Endodermal cell (in vitro differentiated cells): ENCODE measurements at places on chromosomes 11 and 22. TPM values are rescaled to one million over a fixed set of nuclear protein-coding genes. Genes with fewer than 3 reads are reported as not detected.

OR10V1 gene
- not detected in 2 replicates for total RNA-seq

DNA sequence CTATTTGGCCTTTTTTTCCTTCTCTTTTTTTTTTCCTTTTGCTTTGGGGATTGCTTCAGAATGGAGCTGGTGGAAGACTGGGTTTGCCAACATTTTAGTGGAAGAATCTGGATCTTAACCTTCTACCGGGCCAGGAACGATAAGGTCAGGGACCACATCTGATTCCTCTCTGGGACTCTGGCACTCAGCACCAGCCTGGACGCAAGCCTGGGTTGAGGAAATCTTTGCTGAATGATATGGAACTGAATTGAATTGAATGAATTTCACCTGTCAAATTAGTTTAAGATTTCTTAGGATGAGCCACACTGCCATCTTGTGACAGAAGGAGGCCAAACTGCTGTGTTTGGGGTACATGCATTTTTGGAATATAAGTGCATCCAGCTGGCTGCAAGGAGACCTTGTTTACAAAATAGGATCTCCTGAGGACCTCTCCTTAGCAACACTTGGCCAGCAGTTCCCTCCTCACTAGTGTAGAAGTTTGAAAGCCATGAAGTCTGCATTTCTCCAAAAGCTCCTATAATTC, 30.4 kb downstream of the TPBGL start:
- no peaks in the 10 kb centered on the region for H3K27me3 ChIP-seq
- no peaks in the 10 kb centered on the region for H3K4me1 ChIP-seq
- peaks cover 68% of the 10 kb centered on the region for H3K36me3 ChIP-seq
- no peak overlapping the region for H3K4me3 ChIP-seq
- H3K27ac ChIP-seq = no peak overlapping the region

DNA sequence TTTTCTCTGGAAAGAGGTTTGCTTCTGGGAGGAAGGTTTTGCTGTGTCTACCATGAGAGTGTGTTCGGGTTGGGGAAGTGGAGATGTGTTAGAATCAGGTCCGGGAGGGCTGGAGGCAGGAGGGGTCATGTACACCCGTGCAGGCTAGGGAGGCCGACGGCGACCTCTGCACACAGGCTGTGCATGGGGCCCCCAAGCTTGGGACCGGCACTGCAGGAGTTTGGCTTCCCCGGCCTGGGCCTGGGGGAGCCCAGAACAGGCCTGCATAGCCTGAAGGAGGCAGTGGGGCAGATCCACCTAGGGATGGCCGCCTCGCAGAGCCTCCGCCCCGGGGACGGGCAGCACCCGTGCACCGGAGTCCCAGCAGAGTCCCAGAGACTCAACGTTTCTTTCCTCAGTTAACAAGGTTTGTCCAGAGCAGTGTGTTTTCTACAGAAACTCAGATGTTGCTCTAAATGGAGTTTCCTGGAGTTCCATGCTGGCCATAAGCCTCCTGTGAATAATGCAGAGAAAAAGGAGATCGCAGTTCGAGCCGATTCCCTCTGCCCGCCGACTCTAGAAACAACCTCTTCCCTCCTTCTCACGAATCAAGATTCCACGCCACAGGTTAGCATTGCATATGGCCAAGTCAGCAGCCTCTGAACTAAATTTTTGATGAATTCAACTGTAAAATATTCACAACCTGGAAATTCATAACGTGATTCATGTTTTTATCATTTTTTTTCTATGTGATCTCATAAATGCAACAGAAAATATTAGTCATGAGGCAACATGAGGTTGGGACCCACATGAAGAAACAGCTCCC, 427.3 kb downstream of the BRD1 start:
- no peak overlapping the region for H3K4me3 ChIP-seq
- no peaks in the 10 kb centered on the region for H3K4me1 ChIP-seq
- DNase-seq = peak; percentile 35
- no peak overlapping the region for H3K27ac ChIP-seq
- H3K27me3 ChIP-seq = no peaks in the 10 kb centered on the region

- no peaks in the 10 kb centered on the region for H3K36me3 ChIP-seq
- no peak for DNase-seq
- H3K4me3 ChIP-seq = no peak overlapping the region
- H3K4me1 ChIP-seq = no peaks in the 10 kb centered on the region
These were observed 24.2 kb upstream of the KCNJ11 start for GRCh38 chr11:17412488-17413180.

DNA sequence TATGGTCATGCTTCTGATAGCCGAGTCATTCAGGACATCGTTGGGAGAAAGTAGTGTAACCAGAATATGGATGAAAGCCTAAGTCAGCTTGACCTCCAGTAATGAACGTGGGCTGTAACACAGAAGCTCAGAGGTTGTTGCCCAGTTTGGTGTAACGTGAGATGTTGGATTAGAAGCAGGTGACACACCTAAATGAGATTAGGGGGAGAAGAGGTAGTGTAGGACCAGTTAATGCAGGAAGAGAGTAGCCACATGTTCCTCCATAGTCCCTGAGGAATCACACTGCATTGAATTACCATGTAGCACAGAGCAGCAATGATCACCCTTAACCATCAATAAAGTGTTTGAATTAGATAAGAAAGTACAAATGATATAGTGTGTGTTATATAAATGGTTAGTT, 20.4 kb downstream of the FBXO7 start:
- H3K36me3 ChIP-seq = peaks cover 98% of the 10 kb centered on the region
- DNase-seq = no peak
- H3K4me1 ChIP-seq = no peaks in the 10 kb centered on the region
- H3K27me3 ChIP-seq = no peaks in the 10 kb centered on the region

GRCh38 chr11:2846056-2846455, 39.5 kb downstream of the CDKN1C start:
- no peaks in the 10 kb centered on the region for H3K4me1 ChIP-seq
- H3K27me3 ChIP-seq = no peaks in the 10 kb centered on the region
- no peak for DNase-seq
- no peaks in the 10 kb centered on the region for H3K36me3 ChIP-seq

- peaks cover 21% of the 10 kb centered on the region for H3K36me3 ChIP-seq
- no peaks in the 10 kb centered on the region for H3K27me3 ChIP-seq
- DNase-seq = peak; percentile 78
- peak overlapping the region; percentile 57 for H3K27ac ChIP-seq
These were observed 130.6 kb upstream of the MTNR1B start for GRCh38 chr11:92838759-92839310.

DNA sequence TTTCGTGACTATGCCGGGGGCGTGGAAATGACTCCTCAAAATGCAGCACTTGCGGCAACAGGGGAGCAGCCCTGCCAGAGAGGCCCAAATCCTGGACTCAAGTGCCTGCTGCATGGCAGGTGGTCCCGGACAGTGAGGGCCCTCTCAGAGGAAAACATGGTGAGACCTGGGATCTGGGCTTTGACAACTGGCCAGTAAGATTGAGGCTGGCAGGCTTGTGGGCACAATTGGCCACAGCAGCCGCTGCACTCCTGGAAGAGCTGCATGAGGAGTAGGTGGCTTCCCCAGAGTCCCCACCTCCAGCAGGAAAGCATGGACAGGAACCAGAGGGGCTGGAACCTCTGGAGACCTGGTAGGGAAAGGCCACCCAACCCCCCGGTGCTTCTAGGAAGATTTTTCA, 13.4 kb downstream of the LINC01488 start:
- H3K27me3 ChIP-seq = no peaks in the 10 kb centered on the region
- no peak overlapping the region for H3K4me3 ChIP-seq
- H3K4me1 ChIP-seq = no peaks in the 10 kb centered on the region

DNA sequence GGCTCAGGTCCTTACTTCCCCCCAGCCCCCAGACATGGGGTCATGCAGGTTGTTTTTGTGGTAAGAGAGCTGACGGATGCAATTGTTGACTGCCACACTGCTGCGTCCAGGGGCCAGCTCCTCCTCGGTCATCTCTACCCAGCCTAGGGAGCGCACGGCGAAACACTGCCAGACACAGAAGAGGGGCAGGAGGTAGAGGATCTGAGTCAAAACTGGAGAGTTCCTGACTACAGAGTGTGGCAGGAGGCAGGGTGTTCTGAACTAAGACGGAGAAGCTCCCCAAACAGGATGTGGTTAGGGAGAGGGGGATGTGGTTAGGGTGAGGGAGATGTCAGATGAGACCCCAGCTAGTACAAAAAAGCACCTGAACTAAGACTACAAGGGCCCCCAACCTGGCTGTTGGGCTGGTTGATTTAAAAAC, 12.3 kb downstream of the SMPD1 start:
- peaks cover 9% of the 10 kb centered on the region for H3K36me3 ChIP-seq
- no peak overlapping the region for H3K27ac ChIP-seq
- DNase-seq = no peak
- H3K4me3 ChIP-seq = no peak overlapping the region
